Hematopoietic multipotent progenitor cell treated with erythropoietin and hydrocortisone succinate and interleukin-3 and kit ligand, for 6 days (in vitro differentiated cells): ENCODE measurements at places on chromosomes 7 and 10.

- no peak for DNase-seq
Measured at GRCh38 chr7:107751113-107751512, 7.2 kb downstream of the CBLL1 start.

GRCh38 chr10:11595395-11595692 lies 16.1 kb downstream of the USP6NL start:
- no peak for DNase-seq

DNA sequence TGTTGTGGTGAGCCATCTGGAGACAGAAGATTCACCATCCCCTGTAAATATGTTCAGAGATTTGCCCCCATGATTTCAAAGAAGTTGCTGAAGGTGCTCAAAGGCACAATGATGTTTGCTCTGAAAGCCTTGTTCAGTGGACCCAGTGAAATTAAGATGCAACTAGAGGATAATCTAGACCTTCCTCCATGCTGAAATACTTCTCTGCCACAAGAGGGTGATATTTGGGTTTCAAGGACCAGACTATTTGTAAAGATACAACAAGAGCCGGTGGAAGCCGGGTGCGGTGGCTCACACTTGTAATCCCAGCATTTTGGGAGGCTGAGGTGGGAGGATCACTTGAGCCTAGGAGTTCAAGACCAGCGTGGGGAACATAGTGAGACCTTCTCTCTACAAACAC lies 13.5 kb upstream of the MSRB2 start:
- DNase-seq, result peak; percentile 28

DNA sequence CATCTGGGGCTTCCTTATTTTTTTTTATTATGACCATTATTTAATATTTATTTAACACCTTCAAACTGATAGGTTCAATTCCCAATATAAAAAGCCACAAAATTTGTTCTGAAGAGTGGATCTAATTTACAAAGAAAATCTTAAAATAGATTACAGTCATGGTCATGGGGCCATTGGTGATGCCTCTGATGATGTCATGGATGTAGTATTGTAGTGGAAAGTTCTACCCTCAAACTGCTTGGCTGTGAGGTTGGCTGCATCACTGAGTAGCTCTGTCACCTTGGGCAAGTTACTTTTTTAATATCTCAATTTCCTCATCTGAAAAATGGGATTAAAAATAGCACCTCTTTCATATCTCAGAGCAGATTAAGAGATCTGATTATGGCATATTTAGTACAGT lies 128.5 kb downstream of the DKK1 start:
- DNase-seq, result no peak

- no peak for DNase-seq
Measured at GRCh38 chr7:71354716-71355115, 222.8 kb downstream of the GALNT17 start.

DNA sequence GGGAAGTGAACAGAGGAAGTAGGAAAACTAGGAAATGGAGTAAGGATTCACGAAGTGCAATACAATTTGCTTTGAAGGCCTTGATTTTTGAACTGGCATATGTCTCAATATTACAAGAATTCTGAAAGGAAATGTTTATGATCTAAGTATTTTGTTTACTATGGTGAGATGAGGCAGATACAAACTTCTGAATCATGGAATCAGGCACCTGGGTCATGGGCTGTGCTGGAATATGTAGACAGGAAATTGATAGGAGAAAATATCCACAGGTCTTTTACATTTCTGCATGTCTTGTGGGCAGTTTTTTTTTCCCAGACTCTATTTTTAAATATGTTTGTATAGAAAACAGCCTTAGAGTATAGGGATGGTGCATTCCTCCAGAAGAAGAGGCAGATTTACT lies 117.1 kb downstream of the PPP1R3A start:
- DNase-seq, result no peak

DNA sequence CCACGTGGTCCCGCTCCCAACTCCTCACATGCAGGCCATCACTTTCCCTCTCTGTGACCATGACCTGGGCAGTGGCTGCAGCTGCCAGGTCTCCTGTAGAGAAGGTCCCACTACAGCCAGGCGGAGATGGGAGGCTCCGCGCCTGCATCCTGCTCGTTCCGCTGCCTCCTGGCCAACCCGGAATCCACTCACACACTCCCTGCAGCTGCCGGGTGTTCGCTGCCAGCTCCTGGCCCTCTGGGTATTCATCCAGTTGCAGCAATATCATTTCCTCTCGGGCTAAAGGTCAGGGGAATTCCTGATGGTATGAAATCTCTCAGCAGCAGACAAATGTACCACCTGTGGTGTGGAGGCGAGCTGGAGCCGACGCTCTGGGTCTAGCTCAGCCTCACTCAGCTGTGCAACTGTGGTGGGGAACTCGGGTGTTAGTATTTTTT lies 65.7 kb downstream of the TLL2 start:
- no peak for DNase-seq

DNA sequence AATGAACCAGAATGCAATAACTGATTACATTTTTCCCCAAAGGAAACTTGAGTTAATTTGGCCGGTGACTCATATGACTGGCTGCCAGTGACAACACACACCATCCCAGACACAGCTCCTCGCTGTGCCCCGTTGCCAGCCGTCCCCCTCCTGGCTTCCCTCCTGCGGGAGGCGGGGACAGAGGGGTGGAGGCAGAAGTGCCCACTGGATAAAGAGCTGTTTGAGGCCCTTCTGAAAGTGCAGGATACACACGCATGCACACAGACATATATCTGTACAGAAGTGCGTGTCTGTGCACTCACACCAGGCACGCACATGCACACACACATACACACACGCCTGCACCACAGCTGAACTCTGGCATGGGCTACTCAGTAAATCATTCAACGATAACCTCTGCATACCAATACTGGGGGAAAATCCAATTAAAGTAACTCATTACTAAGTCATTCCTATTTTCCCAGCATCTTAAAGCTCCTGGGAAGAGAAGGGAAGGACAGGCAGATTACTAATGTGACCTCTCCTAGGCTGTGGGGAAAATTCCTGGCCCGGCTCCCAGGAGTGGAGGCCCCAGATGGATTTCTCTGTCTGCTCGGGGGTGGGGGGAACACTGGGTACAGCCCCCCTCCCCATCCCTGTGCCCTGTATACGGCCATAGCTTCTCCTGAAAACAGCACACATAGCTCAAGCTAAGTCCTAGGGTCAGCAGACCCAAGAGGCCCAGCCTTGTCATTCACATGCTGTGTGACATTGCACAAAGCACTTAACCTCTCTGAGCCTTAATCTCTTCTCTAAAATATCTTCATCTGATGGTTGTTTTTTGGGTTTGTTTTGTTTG lies 52.3 kb upstream of the MYL10 start:
- DNase-seq, result no peak

DNA sequence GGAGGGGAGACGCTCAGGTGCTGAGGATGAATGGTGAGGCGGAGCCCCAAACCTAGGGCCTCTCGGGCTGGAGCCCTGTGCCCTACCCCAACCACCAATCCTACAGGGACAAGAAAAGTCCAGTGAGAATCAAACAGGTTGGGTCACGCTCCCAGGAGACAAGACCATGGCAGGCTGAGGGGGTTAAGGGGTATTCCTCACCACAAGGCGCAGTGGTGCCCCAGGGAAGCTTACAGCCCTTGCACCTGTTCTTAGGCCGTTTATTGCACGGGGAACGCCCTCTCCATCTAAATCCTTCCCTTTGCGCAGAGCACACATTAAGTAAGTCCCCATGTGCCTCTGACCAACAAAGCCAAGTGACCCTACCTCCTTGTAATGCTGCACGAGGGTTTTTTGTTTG lies 3.5 kb downstream of the FZD9 start:
- DNase-seq, result no peak

DNA sequence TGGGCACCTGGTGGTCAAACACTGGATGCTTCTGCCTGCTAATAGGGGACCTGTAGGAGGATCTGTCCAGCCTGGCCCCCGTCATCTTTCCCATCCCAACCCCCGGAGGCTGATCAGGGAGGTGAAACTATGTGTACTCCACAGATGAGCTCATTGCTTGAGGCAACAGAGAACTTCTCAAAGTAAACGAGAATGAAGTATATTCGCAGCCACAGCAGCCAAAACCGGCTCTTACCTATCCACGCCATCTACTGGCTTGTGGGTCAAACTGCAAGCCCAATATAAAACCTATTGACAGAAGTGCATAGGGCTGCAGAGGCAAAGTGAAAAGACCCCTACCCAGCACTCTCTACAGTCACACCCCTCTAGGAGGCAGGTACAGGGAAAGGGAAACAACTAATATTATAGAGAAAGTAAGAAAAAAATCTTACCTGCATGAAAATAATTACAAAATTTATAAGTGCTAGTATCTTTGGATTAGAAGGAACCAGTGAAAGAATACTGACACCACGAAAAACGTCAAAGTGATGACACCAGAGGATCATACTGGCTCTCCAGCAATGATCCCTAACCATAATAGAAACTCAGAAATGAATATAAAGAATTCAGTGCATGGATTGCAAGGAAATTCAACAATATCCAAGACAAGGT lies 973.5 kb downstream of the ANKRD7 start:
- DNase-seq, result peak; percentile 81

- no peak for DNase-seq
Measured at GRCh38 chr10:46235705-46236545, 50.9 kb upstream of the ANTXRL start.

- no peak for DNase-seq
Measured at GRCh38 chr10:130843051-130843653, 468.4 kb downstream of the TCERG1L start.

DNA sequence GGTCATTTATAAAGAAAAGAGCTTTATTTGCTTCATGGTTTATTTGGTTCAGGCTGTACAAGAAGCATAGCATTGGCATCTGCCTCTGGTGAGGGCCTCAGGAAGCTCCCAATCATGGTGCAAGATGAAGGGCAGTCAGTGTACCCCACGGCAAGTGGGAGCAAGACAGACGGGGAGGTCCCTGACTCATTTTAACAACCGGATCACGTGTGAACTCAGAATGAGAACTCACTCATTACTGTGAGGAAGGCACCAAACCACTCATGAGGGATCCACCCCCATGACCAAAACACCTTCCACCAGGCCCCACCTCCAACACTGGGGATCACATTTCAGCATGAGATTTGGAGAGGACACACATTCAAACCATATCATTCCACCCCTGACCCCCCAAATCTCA lies 15.7 kb upstream of the CRYGN start:
- DNase-seq, result no peak

DNA sequence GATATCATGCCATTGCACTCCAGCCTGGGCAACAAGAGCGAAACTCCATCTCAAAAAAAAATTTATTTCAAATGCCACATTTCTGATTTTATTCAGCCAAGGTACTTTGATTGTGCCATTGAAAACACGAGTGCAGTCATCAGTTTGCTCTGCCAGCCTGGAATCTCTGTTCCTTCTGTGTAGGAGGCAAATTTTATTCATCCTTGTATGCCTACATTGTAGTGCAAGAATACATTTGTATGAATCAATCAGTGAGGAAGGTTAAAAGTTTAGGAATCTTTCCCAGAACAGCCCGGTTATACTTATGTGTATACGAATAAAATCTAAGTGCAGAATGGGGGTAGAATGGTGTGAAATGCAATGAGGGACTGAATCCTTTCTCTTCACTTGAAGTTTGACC lies 886 bp upstream of the TET1 start:
- DNase-seq, result no peak

DNA sequence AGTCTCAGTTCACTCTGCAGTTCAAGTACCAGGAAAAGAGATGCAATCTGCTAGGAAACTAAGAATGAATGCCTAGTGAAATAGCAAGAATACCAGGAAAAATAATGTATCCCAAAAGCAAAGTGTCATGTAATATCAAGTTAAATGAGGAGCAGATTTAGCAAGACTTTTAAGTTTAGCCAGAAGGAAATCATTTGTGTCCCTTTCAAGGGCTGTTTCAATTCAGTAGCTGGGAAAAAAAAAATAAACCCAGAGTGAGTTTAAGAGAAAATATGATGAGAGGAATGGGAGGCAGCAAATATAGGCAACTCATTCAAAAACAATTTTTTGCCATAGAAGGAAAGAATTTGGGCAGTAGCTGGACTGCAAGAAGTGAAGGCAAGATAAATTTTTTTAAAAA lies 135.8 kb downstream of the DGKB start:
- DNase-seq, result no peak

- no peak for DNase-seq
Measured at GRCh38 chr7:112510001-112510742, 29.4 kb downstream of the LSMEM1 start.

- no peak for DNase-seq
Measured at GRCh38 chr10:88253622-88254021, 329.5 kb downstream of the RNLS start.

GRCh38 chr7:68187532-68187931 lies 1190.9 kb downstream of the TYW1 start:
- DNase-seq, result no peak

DNA sequence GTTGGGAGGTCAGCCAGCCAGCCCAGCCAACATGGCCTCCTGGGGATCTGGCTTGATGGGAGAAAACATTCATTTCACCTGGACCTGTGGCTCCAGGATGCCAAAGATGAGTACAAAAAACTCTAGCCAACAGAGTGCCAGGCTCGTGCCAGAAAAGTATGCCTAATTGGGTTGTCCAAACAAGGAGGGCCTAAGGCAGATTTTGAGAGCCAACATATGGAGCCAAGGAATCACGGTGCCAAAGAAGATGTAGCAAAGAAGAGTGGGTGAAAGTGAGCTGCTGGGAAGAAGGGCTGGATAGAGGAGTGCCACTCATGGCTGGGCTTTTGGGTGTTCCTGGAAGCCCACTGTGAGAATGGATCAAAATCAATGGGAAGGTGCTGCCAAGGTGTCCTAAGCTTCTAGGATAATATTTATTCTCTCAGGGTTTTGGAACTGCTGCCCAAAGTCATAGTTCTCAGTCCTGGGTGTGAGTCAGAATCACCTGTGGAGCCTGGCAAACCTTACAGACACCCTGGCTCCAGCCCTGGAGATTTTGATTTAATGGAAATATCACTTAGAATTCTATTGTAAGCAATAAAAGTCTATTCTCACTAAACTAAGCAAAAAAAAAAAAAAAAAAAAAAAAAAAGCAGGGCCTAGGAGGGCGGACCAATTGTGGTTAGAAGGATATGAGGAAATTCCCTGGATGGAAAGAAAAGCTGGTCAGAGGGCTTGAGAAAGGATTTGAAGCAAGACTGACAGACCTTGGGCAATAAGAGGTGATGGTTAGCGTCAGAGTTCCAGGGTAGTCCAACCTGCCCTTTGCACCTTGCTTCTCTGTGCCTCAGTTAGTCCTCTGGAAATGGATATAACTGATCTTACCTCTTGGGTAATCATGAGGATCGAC lies 182.2 kb upstream of the PRR15 start:
- no peak for DNase-seq

- DNase-seq, result no peak
Measured at GRCh38 chr7:114660126-114660486, 245.5 kb downstream of the FOXP2 start.

GRCh38 chr7:75962607-75963380 lies 31.6 kb downstream of the TMEM120A start:
- DNase-seq, result peak; percentile 40
